ENCODE measurements at places on chromosomes 1 and 21.

- DNase-seq: no peak
Observed at GRCh38 chr1:197787056-197787455, 11.8 kb upstream of the DENND1B start.

DNA sequence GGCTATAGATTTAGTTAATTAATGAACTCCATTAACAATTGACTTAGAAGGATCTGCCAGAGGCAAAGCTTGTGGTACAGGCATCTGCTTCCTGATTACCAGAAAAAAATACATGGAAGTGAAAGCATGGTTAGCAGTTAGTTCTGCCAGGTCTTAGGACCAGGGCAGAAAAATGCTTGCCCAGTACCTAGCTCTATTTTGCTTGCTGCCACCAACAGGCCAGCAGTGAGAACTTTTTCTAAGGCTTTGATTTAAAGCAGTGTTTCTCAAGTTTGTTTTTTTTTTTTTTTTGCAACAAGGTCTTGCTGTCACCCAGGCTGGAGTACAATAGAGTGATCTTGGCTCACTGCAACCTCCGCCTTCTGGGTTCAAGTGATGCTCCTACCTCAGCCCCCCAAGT is 16.4 kb upstream of the MTF1 start:
- no peak for DNase-seq

- DNase-seq: no peak
Observed at GRCh38 chr1:210441028-210441427, 112.3 kb downstream of the HHAT start.

GRCh38 chr21:40672602-40673001 is 174.4 kb downstream of the DSCAM start:
- DNase-seq: no peak

DNA sequence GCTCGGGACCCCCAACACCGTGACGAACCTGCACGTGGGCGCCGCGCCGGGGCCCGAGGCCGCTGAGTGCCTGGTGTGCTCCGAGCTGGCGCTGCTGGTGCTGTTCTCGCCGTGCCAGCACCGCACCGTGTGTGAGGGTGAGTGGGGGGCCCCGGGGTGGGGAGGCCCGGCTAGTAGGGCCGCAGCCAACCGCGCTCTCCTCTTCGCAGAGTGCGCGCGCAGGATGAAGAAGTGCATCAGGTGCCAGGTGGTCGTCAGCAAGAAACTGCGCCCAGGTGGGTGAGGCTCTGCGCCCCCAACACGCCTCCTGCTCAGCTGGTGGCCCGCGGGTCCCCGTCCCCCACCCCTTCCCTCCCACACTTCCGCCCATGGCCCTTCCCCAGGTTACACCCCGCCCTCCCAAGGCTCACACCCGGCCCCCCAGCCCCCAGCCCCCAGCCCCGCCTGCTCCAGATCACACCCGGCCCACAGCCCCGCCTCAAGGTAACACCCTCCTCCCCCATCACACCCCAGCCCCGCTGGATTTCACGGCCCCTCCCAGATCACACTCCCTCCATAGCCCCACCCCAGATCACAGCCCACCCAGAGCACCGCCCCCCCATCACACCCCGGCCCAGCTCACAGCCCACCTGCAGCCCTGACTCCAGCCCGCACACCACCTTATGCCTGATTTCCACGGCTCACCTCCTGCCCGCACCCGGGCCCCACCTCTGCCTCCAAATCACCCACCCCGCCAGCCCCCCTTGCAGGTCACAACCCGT is 2.4 kb upstream of the MMP23B start:
- no peak for DNase-seq

DNA sequence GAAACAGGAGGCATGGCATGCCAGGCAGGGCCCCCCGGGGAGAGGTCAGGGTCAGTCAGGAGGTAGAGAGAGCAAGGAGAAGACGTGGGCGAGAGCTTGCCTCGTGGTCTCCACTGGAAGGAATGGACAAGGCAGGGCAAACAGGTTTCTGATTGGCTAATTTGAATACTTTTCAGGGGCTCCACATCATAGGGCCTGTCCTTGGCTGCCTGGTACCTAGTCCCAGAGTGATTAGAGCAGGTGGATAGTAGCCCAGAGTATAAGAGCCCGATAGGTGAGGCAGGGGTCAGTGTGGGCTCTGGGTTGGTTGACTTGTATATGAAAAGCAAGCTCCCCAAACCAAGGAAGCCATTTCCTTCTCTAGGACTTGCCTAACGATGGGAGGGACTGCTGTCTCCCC is 178.6 kb downstream of the ZP4 start:
- no peak for DNase-seq

DNA sequence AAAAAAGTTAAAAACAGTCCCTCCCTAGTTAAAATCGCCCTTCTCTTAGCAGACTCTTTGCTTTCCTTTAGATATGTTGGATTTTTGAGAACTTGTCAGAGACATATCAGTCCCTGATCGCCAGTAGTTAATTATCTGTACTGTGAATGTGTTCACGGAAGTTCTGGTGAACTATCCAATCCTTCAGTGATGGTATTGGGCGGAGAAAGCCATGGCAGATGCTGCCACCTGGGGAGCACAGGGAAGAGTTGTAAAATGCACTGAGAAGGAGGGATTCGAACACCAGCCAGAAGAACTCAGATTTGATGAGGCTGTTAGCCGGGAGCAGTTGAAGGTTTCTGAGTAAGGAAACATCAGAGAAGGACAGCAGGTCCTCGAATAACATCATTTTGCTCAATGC is 17.5 kb upstream of the KIF14 start:
- no peak for DNase-seq

Measured in substantia nigra (tissue), 51 donors.